ENCODE measurements at places on chromosomes 4 and X.

DNA sequence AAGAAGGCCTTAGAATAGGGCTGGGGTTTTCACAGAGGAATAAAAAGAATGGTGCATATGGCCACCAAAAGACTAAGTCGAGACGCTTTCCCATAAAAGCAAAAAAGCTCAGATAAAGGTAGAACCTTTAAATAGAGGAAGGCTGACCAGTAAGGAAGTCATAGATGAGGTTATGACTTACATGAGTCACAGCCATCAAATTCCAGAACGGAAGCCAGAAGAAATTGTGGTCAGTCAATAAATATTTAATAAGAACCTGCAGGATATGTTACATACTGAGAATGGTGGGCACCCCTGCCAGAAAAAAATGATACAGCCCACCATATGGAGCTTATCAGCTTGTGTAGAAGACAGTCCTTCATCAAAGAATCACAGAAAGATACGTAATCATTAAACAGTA, 120.1 kb downstream of the MANBA start:
- no peak for DNase-seq

DNA sequence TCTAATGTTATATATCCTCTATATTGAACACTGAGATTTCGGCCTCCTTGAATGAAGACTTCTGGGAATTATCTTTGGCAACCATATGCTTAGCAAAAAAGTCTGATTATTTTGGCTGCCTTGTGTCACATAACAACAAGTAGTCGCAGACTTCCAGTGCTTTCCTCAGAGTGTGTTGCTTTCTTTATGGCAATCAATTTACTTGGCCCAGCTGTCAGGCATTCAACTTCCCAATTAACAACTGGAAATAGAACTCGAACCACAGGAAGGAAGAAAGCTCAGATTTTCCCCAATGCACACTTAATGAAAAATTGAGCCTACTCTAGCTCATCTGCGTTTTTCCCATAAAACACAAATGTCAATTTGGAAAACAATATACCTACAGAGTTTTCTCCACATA, 71.6 kb downstream of the ZNF827 start:
- DNase-seq: no peak

- DNase-seq: no peak
Observed at GRCh38 chrX:31232506-31232905, 160.7 kb upstream of the FTHL17 start.

GRCh38 chrX:120697053-120697452, 67.2 kb upstream of the C1GALT1C1 start:
- no peak for DNase-seq

DNA sequence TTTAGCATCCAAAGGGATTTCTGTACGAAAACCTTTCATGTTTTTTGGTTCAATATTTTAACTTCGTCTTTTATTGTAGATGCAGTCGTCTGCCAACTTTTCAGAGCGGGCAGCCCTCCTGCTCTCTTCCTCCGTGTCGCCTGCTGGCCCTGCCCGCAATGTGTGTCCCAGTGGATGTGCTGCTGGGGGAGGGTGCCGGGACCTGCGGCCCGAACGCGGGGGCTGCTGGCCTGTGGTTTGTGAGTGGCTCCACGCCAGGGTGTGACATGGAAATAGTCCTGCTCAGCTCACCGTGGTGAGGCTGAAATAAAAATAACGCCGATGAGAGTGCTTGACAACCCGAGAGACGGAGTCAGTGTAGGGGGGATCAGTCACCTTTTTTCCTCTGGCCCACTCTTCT, 59.7 kb upstream of the GRPEL1 start:
- DNase-seq: no peak

- DNase-seq: no peak
Observed at GRCh38 chr4:40524366-40525041, 105.2 kb downstream of the RBM47 start.

GRCh38 chr4:89674876-89675459, 162.0 kb downstream of the SNCA start:
- no peak for DNase-seq

DNA sequence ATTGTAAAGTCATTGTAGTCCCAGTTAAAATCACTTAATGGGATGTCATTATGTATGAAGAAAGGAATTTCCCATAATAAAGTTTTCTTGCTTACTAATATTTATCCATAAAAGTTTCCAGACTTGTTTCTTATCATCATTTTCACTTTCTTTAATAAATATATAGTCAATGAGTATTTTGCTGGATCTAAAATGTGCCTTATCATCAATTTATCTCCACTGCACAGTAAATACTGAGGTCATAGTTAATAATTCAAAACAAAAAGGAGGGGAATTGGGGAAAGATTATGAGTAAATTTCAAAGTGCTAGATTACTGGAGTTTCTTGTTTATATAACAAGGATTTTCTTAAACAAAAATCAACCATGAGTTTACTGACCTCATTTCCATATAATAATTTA, 279.5 kb upstream of the DKK2 start:
- DNase-seq: no peak

All from esophagus muscularis mucosa (tissue), 4 donors.